Stimulated activated CD4-positive, alpha-beta T cell treated with anti-CD3 and anti-CD28 coated beads, Interleukin-12 subunit alpha, Interleukin-12 subunit beta, amount 100 ng/mL, for 4 hours (primary cell): ENCODE measurements at places on chromosomes 16 and 17.

- DNase-seq = no peak
These were observed 3.9 kb upstream of the TPPP3 start for GRCh38 chr16:67397036-67397801.

DNA sequence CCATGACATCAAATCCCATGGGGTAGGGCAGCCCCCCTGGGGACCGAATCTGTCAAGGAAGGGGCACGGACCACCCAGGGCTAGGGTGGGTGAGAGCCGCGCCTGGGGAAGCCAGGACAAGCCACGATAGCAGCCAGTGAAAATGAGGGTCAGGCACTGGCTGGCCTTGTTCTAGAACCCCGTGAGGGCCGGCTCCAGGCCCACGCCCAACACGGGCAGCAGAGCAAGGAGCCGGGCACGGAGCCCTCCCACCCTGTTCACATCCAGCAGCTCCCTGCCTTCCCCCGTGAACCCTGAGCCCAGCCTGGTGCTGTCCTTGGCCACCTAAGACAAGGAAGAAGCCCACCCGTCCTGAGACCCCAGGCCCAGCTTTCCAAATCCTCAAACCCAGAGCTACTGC lies 256.7 kb downstream of the PARN start:
- no peak for DNase-seq

- no peak for DNase-seq
These were observed 20.6 kb downstream of the MAP2K4 start for GRCh38 chr17:12041312-12041711.

DNA sequence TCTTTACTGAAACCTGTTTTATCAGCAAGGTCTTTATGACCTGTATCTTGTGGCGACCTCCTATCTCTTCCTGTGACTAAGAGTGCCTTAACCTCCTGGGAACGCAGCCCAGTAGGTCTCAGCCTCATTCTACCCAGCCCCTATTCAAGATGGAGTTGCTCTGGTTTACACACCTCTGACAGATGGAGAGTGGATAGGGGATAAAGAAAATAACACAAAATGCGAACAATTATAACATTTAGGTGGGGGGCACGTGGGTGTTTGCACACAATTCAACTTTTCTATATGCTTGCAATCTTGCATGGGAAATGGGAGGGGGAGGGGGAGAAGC lies 83.3 kb downstream of the RMI2 start:
- DNase-seq = no peak

DNA sequence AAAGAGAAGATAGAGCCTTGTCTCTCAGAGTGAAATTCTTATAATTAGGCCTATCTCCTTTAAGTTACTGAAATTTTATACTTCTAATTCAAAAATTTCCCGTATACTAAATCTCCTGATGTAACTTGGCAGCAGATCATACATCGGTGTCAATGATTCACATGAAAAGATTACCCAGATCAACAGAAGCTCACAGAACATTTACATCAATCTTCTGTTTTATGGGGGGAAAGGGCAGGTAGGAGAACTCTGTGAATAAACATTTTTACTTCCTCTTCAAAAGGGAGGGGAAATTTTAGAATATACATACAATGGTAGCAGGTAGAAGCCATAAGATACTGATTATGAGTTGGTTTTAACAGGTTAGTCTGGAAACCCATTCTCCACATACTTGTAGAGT lies 43.1 kb downstream of the PHLPP2 start:
- DNase-seq = no peak

DNA sequence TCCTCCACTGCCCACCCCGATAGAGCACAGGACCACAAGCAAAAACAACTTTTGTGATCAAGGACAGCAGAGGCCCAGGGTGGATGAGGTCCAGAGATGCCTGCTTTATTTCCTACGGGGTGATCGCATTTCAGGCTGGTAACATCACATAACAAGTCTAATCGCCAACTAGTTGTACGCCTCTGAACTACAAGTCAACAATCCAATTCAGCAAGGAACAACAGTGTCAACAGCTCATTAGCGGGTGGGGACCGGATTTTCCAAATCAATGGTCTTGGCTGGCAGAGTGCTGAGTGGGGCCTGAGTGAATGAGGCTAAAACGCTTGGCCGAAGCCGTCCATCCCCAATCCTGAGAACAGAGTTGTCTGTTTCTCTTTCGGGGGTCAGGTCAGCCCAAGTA lies 17.1 kb downstream of the MRM3 start:
- no peak for DNase-seq
